ENCODE measurements at places on chromosomes 3 and 15. TPM values are rescaled to one million over a fixed set of nuclear protein-coding genes. Genes with fewer than 3 reads are reported as not detected.

The ALG3 gene
- total RNA-seq: 28.7 TPM

The PPM1L gene
- total RNA-seq: 0.97 TPM

The GABRG3 gene
- total RNA-seq: not detected

The ROBO1 gene
- total RNA-seq: 65.4 TPM

The ZNF774 gene
- total RNA-seq: 1.7 TPM

The ZMYND10 gene
- 0.97 TPM for total RNA-seq

The WNT5A gene
- 1,105 TPM for total RNA-seq

The RCN2 gene
- 72.1 TPM for total RNA-seq

The GPR27 gene
- total RNA-seq: not detected

The GATM gene
- 0.32 TPM for total RNA-seq

The GOLGA6D gene
- not detected for total RNA-seq

The FOXL2NB gene
- total RNA-seq: 101 TPM

The TPRG1 gene
- 1.3 TPM for total RNA-seq

The RHOV gene
- total RNA-seq: under 0.01 TPM

The SERPINI2 gene
- not detected for total RNA-seq

The ALDH1A2 gene
- 2.9 TPM for total RNA-seq

The SLCO3A1 gene
- total RNA-seq: 8.6 TPM
